NCI-H2171 treated with DMSO at 0.1 percent for 48 hours (cell line): ENCODE measurements at places on chromosomes 7 and 10.

GRCh38 chr10:29176845-29177832 lies 111.7 kb upstream of the LYZL1 start:
- DNase-seq, result no peak

- no peak for DNase-seq
Measured at GRCh38 chr10:13298748-13299436, 972 bp downstream of the PHYH start.

DNA sequence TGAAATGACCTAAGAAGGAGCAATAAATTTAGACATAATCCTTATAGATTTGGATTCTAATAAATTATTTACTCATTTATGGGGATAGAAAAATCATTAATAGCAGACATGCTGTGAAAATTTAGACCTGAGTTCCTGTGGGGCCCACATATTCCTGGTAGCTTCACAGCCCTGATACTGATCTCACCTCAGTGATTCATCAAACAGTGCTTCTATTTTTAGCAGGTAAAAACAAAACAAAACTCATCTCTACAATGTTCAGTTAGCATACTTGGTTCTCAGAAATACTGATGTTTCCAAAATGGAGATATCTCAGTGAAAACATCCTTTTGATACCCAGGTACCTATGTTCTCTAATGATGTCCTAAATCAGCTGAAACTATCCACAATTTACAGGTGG lies 841.1 kb upstream of the SORCS1 start:
- no peak for DNase-seq

- no peak for DNase-seq
Measured at GRCh38 chr7:151699147-151699927, 177.6 kb downstream of the PRKAG2 start.

DNA sequence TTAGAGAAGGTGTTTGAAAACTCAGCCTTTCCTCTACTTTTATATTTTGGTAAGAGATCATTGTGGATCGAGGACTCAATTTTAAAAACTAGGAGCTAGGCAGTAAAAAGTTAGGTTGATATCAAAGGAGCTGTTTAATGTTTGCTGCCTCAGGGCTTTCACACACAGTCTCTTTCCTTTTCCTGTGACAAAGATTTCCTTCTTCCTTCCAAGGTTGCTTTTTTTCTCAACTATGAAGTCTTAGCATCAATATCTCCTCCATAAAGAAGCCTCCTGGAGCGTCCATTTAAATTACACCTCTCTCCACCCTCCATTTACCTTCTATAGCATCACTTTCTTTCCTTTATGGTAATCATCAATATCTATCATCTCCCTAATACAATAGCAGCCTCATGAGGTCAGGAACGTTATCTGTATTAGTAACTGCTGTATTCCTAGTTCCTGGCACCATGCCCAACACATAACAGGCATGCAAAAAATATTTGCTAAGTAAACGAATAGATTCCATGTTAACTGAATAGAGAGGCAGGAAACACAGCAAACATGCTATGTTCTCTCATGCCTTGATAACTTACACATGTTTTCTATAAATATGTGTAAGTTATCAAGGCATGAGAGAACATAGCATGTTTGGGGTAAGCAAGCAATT lies 48.5 kb downstream of the GNAT3 start:
- no peak for DNase-seq

- DNase-seq, result no peak
Measured at GRCh38 chr10:102065561-102066398, 631 bp downstream of the HPS6 start.

GRCh38 chr7:74083928-74084721 lies 521 bp downstream of the LIMK1 start:
- DNase-seq, result peak; percentile 51

- DNase-seq, result no peak
Measured at GRCh38 chr7:100641860-100642533, 645 bp upstream of the TFR2 start.

GRCh38 chr10:80468002-80468401 lies 13.9 kb downstream of the TSPAN14 start:
- DNase-seq, result no peak

GRCh38 chr10:132511121-132512051 lies 26.2 kb upstream of the INPP5A start:
- DNase-seq, result no peak

GRCh38 chr7:1748076-1748838 lies 78.2 kb downstream of the ELFN1 start:
- DNase-seq, result no peak

DNA sequence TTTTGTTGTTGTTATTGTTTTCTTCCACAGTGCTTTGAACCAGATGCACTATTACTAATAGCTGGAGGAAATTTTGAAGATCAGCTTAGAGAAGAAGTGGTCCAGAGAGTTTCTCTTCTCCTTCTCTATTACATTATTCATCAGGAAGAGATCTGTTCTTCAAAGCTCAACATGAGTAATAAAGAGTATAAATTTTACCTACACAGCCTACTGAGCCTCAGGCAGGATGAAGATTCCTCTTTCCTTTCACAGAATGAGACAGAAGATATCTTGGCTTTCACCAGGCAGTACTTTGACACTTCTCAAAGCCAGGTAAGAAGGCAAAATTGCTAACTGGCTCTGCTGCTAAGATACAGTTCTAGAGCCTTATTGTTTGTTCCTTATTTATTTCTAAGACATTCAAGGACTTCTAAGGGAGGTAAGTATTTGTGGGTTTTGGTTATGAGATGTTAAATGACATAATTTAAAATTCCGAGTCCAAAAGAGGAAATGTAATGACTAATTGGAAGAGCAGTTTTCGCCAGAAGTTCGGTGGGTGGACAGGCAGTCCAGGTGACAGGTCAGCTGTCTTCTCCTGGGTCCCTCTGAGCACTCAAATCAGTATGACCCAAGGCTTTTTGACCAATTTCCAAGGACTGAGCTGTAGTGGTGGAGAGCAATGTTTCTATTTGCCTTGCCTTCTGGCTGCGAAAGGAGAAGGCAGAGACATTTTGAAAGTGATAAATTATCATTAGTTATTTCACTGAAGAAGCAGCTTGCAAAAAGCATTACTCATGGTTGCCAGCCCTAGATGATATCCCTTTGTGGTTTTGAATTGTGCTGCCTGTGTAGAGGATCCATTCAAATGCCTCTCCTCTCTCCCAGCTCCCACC lies 10.1 kb downstream of the SLC39A12 start:
- no peak for DNase-seq

GRCh38 chr7:49245062-49245461 lies 320.7 kb downstream of the CDC14C start:
- no peak for DNase-seq

GRCh38 chr10:32317795-32318357 lies 29.1 kb downstream of the EPC1 start:
- DNase-seq, result no peak

DNA sequence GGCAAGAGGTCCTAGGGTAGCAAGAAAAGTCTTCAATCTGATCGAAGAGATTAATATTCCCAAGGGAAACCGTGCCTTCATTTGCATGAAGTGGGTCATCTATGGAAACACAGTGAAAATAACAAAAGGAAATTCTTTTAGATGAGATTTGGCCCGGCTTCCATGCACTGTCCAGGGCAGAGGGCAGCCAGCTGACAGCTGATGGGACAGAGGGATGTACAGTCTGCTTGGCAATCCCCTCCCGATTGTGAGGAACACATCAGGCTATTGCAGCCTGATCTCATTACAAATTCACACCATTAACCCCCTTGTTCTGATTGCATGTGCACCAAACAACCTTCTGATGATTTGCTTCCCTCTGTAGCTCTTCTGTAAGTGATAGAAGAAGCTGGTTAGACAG lies 105.3 kb downstream of the FRMD4A start:
- no peak for DNase-seq

DNA sequence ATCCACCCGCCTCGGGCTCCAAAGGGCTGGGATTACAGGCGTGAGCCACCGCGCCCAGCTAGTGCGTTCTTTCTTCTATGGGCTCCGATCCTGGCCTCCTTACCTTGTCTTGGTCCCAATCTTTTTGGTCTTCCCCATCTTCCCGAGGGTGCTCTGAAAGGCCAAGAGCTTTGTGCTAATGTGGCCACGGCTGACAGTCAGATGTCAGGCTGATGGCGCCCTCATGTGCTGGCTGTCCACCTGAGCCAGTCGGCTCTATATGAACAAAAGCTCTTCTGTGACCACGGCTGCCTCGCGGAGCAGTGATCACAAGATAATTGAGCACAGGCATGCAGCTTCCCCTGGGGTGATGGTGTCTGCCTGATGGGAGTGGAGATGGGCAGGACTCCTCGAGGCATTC lies 11.0 kb upstream of the AHCYL2 start:
- peak; percentile 19 for DNase-seq

GRCh38 chr10:61475449-61475873 lies 22.3 kb upstream of the TMEM26 start:
- DNase-seq, result no peak

- DNase-seq, result no peak
Measured at GRCh38 chr7:25716421-25716820, 435.6 kb upstream of the NFE2L3 start.

DNA sequence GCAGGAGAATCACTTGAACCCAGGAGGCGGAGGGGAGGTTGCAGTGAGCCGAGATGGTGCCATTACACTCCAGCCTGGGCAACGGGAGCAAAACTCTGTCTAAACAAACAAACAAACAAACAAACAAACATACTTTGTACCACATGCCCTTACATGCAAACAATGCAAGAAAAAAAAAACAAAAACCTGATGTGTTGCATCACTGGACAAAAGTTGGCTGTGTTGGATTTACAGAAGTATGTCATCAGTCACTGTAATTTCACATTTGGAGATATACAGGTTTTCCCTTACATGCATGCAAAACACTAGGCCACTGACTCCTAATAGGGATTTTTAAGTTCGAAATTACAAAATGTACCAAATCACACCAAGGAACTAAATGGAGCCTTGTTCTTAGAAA lies 138.5 kb downstream of the SRPK2 start:
- no peak for DNase-seq

DNA sequence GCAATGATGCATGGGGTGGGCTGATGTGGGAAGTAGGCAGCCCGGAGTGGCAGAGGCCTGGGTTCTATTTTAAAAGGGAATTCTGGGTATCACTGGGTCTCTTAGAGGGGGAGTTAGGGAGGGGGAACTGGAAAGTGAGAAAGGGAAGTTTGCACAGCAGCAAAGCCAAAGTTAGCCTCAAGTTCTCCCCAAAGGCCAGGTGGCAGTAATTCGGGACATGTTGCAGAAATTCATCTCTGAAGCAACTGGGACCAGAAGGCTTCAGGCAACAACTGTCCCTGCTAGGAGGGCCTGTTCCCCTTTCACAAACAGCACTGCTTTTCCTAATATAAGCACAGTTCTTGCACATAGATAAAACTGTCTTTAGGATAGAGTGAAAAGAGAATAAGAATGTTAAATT lies 67.4 kb downstream of the NOD1 start:
- no peak for DNase-seq

DNA sequence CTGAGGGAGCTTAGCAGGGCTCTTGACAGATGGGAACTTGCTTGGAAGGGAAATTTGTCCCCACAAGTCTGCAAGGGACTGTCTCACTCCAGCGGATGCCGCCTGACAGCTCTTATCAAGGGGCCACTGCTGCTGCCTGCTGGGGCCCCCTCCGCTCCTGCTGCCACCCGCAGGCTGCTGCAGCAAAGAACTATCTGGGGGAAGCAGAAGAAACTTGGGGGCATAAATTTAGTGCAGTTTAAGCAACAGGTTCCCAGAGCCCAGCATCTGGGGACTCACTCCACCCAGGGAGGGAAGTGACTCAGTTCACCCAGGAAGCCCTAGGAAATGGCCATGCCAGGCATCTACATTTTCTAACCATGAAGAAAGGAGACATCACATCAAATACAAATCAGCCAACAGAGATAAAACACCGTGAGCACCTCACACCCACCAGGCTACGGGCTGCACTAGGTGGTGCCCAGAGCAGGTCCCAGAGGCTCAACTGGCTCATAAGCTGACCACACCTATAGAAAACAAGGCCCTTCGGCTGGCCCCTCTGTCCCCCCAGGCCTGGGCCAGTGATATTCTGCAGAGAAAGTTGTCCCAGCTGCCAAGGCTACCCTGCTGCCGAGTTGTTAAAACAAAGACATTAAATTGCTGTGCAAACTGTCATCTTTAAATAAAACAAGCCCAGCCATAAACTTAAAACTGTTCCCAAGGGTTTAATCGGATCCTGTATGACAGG lies 3.7 kb downstream of the RGS10 start:
- no peak for DNase-seq

DNA sequence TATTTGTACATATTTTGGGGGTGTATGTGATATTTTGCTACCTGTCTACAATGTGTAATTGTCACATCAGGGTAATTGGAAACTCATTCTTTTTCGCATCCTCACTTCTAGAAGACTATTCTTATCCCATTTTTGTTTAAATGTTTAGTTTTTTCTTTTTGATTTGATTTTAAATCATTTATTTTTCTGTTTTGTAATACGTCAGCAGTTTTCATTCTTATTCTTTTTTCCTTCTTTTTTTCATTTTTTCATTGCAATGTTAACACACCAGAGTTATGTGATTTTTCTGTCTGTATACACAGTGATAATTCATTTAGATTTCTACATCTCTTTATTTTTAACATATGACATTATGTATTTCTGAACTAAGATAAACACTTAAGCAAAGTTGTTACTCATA lies 85.5 kb downstream of the SLC13A1 start:
- DNase-seq, result no peak

- DNase-seq, result no peak
Measured at GRCh38 chr10:30970760-30971460, 60.8 kb downstream of the ZNF438 start.

DNA sequence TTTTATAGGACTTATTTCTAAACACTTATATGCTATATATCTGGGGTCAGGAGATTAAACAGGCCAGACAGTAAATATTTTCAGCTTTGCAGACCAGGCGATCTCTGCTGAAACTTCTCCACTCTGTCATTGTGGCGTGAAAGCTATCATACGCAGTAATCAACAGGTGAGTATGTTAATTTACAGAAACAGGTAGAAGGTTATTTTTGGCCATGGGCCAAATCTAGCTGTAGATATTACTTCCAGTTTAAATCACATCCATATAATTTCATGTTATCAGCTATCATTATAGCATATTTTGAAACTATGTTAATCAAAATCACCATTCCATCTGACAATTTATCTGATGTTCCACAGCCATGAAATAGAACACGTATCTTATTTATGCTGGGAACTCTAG lies 67.8 kb downstream of the GPR37 start:
- no peak for DNase-seq

DNA sequence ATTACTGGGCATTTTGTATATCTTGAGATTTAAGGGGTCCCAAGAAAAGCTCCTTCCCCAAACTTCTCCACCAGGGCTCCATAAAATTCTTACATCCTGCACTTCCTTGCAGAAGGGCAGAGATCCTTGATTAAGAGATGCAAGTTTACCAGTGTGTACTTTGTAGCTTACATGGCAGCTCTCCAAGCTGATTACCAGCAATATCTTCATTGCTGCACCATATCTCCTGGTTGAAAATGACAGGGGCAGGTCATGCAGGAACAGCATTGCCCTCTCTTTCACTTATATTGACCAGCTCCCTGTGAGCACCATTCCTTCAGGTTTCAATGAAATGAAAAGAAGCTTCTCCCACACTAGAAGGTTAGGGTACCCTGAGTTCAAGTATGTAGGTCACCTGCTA lies 184.6 kb upstream of the PHYHIPL start:
- DNase-seq, result no peak

GRCh38 chr10:132478341-132479023 lies 59.1 kb upstream of the INPP5A start:
- DNase-seq, result no peak
